Esophagus (tissue), 2 donors: ENCODE measurements at places on chromosomes 1 and 21. TPM values are rescaled to one million over a fixed set of nuclear protein-coding genes. Genes with fewer than 3 reads are reported as not detected.

Gene FAM177B
- polyA plus RNA-seq = 0.26 TPM

Gene ACBD6
- polyA plus RNA-seq = 20.4 TPM

Gene HCN3
- polyA plus RNA-seq = 6.6 TPM

Gene SHISA4
- polyA plus RNA-seq = 2.3 TPM

Gene FCN3
- 1.6 TPM for polyA plus RNA-seq

Gene SMCP
- polyA plus RNA-seq = not detected

Gene BCL2L15
- 4.6 TPM for polyA plus RNA-seq

Gene COG2
- polyA plus RNA-seq = 4.0 TPM

Gene COL11A1
- polyA plus RNA-seq = 0.01 TPM

Gene CAMK2N1
- 44.7 TPM for polyA plus RNA-seq

Gene LCE3D
- 3.6 TPM for polyA plus RNA-seq

Gene CYP4A22
- 0.02 TPM for polyA plus RNA-seq

Gene PMF1
- polyA plus RNA-seq = 69.0 TPM

Gene RASSF5
- polyA plus RNA-seq = 22.2 TPM

Gene DMBX1
- polyA plus RNA-seq = 0.01 TPM

Gene TMEM82
- not detected for polyA plus RNA-seq

Gene TRABD2B
- 0.24 TPM for polyA plus RNA-seq

Gene LCE1E
- 0.04 TPM for polyA plus RNA-seq

Gene VAV3
- 35.5 TPM for polyA plus RNA-seq

Gene GJA8
- not detected for polyA plus RNA-seq

Gene URB2
- 3.2 TPM for polyA plus RNA-seq

Gene OR2L5
- polyA plus RNA-seq = not detected

Gene PTPRU
- 4.0 TPM for polyA plus RNA-seq

Gene TMEM51
- polyA plus RNA-seq = 15.4 TPM

Gene COL8A2
- 2.9 TPM for polyA plus RNA-seq

Gene KRTAP21-3
- polyA plus RNA-seq = not detected

Gene SMIM11
- 1.2 TPM for polyA plus RNA-seq

Gene CFHR2
- not detected for polyA plus RNA-seq

Gene TAS1R1
- 0.04 TPM for polyA plus RNA-seq

Gene NHLH1
- 0.09 TPM for polyA plus RNA-seq

Gene LDLRAD2
- polyA plus RNA-seq = 0.98 TPM

Gene FCRL3
- 0.05 TPM for polyA plus RNA-seq

Gene KLHL21
- 22.3 TPM for polyA plus RNA-seq

Gene DYNLT5
- polyA plus RNA-seq = 0.57 TPM

Gene EEIG2
- polyA plus RNA-seq = 1.3 TPM

Gene LCA5L
- polyA plus RNA-seq = 0.48 TPM

Gene UBE4B
- polyA plus RNA-seq = 15.6 TPM

Gene AMY2A
- not detected for polyA plus RNA-seq

Gene TNFSF4
- polyA plus RNA-seq = 0.08 TPM

Gene ITSN1
- 6.6 TPM for polyA plus RNA-seq

Gene TMEM269
- polyA plus RNA-seq = 0.04 TPM

Gene PRDM16
- 0.28 TPM for polyA plus RNA-seq

Gene EDARADD
- polyA plus RNA-seq = 2.0 TPM

Gene LY9
- polyA plus RNA-seq = 0.54 TPM
